ENCODE measurements at places on chromosomes 6 and 20.

- no peaks in the 10 kb centered on the region for H3K27me3 ChIP-seq
- H3K36me3 ChIP-seq, result no peaks in the 10 kb centered on the region
- peak overlapping the region; percentile 87 for H3K27ac ChIP-seq
Measured at GRCh38 chr6:35973670-35974222, 50.7 kb downstream of the SLC26A8 start.

- no peak for DNase-seq
- H3K4me3 ChIP-seq, result no peak overlapping the region
- no peaks in the 10 kb centered on the region for H3K36me3 ChIP-seq
- H3K4me1 ChIP-seq, result no peaks in the 10 kb centered on the region
Measured at GRCh38 chr6:41399424-41399823, 64.0 kb downstream of the NCR2 start.

GRCh38 chr6:112886415-112886814 lies 539.3 kb downstream of the RFPL4B start:
- no peak overlapping the region for H3K27ac ChIP-seq
- H3K36me3 ChIP-seq, result no peaks in the 10 kb centered on the region
- no peak overlapping the region for H3K4me3 ChIP-seq

GRCh38 chr20:62420846-62421715 lies 6.3 kb downstream of the RBBP8NL start:
- no peak overlapping the region for H3K4me3 ChIP-seq
- peaks cover 17% of the 10 kb centered on the region for H3K4me1 ChIP-seq
- H3K27me3 ChIP-seq, result no peaks in the 10 kb centered on the region
- H3K27ac ChIP-seq, result no peak overlapping the region
- H3K36me3 ChIP-seq, result no peaks in the 10 kb centered on the region

DNA sequence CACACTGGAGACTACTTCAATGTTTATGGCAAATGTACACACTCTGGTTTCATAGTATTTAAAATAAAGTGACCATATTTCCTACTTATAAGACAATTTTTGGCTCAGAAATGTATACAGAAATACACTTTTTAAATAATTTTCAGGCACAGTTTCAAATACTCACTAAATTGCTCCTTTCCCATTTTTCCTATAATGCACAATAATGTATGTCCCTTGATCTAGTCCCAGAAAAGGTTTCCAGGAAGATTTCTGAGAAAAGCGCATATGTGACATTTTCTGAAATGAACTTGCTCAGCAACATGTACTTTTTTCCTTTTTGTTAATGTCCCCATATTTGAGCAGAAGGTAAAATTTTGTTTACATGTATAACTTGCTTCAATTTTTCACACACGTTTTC lies 591.4 kb downstream of the CD109 start:
- no peak overlapping the region for H3K27ac ChIP-seq
- no peak overlapping the region for H3K4me3 ChIP-seq
- no peaks in the 10 kb centered on the region for H3K4me1 ChIP-seq
- DNase-seq, result no peak

GRCh38 chr6:147522597-147522996 lies 14.1 kb downstream of the SAMD5 start:
- H3K36me3 ChIP-seq, result no peaks in the 10 kb centered on the region
- H3K4me1 ChIP-seq, result no peaks in the 10 kb centered on the region
- no peak overlapping the region for H3K4me3 ChIP-seq
- no peak for DNase-seq

DNA sequence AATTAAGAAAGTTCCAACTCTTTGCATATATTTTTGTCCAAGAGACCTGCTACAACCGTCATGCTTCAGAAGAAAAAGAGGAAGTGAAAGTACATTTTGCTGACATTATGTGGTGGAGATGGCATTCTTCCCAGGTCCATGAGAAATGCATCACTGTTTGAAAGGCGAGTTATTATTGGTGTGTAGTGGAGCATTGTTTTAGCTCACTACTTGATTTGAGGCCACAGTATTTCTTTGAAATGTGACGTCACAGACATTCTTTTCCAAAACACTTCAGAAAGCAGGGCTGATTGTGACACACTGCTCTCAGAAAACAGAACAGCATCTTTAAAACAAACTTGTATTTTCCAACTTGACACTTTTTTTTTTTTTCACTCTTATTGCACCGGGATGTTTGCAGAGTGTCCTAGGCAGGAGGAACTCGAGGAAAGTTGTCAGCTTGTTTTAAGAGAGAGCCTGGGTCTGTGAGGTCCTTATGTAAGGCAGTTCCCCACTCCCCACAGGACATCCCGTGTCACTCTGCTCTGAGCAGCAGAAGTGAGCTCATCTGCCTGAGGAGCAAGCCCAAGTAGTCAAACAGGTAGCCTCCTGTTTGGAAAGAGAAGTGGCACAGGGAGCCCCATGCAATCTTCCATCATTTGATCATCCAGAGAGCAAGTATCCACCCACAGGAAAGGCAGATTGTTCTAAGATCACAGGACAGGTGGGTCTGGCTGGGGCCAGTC lies 1.1 kb downstream of the SPTLC3 start:
- H3K4me3 ChIP-seq, result peak overlapping the region; percentile 50
- peaks cover 28% of the 10 kb centered on the region for H3K4me1 ChIP-seq

- no peaks in the 10 kb centered on the region for H3K27me3 ChIP-seq
- no peaks in the 10 kb centered on the region for H3K36me3 ChIP-seq
- H3K4me3 ChIP-seq, result no peak overlapping the region
- peaks cover 39% of the 10 kb centered on the region for H3K4me1 ChIP-seq
- DNase-seq, result peak; percentile 48
Measured at GRCh38 chr6:3888153-3888957, 39.2 kb downstream of the FAM50B start.

GRCh38 chr6:44245391-44245911 lies 1.4 kb upstream of the HSP90AB1 start:
- peaks cover 29% of the 10 kb centered on the region for H3K36me3 ChIP-seq
- no peaks in the 10 kb centered on the region for H3K27me3 ChIP-seq
- DNase-seq, result peak; percentile 10
- peaks cover 22% of the 10 kb centered on the region for H3K4me1 ChIP-seq

DNA sequence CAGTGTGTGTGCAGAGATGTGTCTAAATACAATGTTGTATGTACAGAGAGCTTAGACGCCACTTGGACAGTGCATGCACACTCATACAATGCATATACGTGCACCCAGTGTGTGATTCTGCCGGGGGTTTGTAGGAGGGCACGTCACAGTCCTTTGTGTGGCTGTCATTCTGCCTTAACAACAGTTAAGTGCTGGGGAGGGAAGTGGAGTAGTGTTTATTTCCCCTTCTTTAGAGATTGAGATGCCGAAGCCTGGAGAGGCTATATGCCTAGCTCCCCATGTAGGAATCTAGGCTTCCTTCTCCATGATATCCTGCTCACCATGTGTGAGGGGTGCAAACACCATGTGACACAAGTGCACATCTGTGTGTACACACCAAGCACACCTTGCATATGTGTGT lies 38.2 kb downstream of the MDFI start:
- no peak overlapping the region for H3K4me3 ChIP-seq
- peaks cover 30% of the 10 kb centered on the region for H3K27me3 ChIP-seq
- DNase-seq, result no peak
- H3K36me3 ChIP-seq, result no peaks in the 10 kb centered on the region
- H3K27ac ChIP-seq, result no peak overlapping the region

DNA sequence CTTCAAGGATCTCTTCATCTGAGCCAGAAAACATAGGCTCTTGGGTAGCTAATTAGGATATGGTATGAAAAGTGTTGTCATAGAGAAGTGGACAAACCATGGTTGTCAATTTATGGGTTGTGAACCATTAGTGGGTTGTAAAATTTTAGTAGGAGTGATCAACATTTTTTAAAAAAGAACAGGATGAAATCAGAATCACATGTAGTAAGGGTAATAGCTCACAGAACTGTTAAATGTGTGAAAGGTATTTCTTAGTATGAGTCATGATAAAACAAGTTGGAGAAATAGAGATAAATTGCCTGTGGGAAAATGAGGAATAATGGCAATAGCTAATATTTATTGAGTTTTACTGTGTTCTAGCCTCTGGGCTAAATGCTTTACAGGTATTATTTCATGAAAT lies 113.4 kb downstream of the MAP3K4 start:
- H3K4me3 ChIP-seq, result no peak overlapping the region
- H3K27me3 ChIP-seq, result no peaks in the 10 kb centered on the region
- H3K27ac ChIP-seq, result peak overlapping the region; percentile 29
- H3K36me3 ChIP-seq, result peaks cover 4% of the 10 kb centered on the region

DNA sequence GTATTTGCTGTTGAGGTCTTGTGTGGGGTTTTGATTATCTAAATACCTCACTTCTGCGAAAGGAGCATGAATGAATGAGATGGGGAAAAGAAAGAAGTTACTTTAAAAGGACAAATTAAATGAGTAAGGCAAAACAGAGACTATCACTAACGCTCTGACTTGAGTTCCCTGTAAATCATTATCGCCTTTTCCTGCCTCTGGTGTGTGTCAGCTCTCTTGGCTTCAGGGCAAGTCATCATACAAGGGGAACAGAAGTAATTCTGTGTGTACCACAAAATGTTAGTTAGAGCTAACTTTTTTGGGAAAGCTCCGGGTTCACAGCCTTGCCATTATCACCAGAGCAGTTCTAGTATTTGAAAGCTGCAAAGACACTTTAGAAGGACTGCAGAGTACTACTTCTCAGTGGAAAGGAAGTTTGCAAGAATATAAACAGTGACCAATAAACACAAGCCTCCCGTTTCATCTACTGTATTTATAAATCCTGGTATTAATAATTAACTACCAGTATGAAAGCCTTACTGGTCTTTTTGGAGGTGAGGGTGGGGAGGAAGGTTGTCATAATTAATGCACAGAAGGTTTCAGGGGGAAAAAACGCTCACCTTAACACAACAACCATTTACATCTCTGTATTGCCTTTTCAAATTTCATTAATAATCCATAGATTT lies 1.2 kb downstream of the DZANK1 start:
- H3K27ac ChIP-seq, result no peak overlapping the region
- H3K4me1 ChIP-seq, result peaks cover 16% of the 10 kb centered on the region
- peak overlapping the region; percentile 97 for H3K4me3 ChIP-seq
- no peak for DNase-seq

GRCh38 chr6:43717822-43718221 lies 30.2 kb upstream of the MRPS18A start:
- no peak overlapping the region for H3K4me3 ChIP-seq
- no peak for DNase-seq
- no peaks in the 10 kb centered on the region for H3K36me3 ChIP-seq
- no peaks in the 10 kb centered on the region for H3K4me1 ChIP-seq
- no peak overlapping the region for H3K27ac ChIP-seq
- H3K27me3 ChIP-seq, result no peaks in the 10 kb centered on the region

GRCh38 chr6:117496383-117496990 lies 14.0 kb downstream of the DCBLD1 start:
- no peak for DNase-seq
- H3K4me3 ChIP-seq, result no peak overlapping the region
- no peaks in the 10 kb centered on the region for H3K27me3 ChIP-seq
- peaks cover 19% of the 10 kb centered on the region for H3K4me1 ChIP-seq
- H3K27ac ChIP-seq, result no peak overlapping the region
- H3K36me3 ChIP-seq, result no peaks in the 10 kb centered on the region

- no peaks in the 10 kb centered on the region for H3K36me3 ChIP-seq
- H3K4me1 ChIP-seq, result peaks cover 39% of the 10 kb centered on the region
- no peak for DNase-seq
- H3K4me3 ChIP-seq, result no peak overlapping the region
- H3K27me3 ChIP-seq, result no peaks in the 10 kb centered on the region
Measured at GRCh38 chr6:32148289-32149091, 3.2 kb downstream of the PRRT1 start.

DNA sequence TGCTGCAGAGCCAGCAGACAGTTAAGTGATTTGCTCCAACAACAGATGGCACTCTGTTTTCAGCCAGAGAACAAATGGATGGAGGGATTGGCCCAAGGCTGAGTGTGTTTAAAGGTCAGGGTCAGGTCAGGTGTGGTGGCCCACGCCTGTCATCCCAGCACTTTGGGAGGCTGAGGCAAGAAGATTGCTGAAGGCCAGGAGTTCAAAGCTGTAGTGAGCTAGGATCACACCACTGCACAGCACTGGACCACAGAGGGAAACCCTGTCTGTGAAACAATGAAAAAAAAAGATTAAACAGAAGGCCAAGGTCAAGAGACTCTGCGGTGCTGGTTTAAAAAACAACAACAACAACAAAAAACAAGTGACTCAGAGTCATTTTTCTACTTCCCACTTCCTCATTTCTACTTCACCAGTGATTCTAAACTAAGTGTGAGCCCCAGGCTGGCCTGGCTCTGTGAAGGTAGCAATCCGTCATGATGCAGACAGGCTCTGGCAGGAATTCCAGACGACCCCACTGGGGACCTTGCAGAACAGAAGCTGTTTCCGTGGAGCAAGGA lies 42.5 kb upstream of the ARMC2 start:
- H3K27me3 ChIP-seq, result no peaks in the 10 kb centered on the region
- no peaks in the 10 kb centered on the region for H3K36me3 ChIP-seq
- H3K4me3 ChIP-seq, result no peak overlapping the region

GRCh38 chr6:163706500-163707087 lies 292.1 kb downstream of the QKI start:
- no peak overlapping the region for H3K4me3 ChIP-seq
- peaks cover 73% of the 10 kb centered on the region for H3K27me3 ChIP-seq
- no peak overlapping the region for H3K27ac ChIP-seq
- H3K36me3 ChIP-seq, result no peaks in the 10 kb centered on the region

DNA sequence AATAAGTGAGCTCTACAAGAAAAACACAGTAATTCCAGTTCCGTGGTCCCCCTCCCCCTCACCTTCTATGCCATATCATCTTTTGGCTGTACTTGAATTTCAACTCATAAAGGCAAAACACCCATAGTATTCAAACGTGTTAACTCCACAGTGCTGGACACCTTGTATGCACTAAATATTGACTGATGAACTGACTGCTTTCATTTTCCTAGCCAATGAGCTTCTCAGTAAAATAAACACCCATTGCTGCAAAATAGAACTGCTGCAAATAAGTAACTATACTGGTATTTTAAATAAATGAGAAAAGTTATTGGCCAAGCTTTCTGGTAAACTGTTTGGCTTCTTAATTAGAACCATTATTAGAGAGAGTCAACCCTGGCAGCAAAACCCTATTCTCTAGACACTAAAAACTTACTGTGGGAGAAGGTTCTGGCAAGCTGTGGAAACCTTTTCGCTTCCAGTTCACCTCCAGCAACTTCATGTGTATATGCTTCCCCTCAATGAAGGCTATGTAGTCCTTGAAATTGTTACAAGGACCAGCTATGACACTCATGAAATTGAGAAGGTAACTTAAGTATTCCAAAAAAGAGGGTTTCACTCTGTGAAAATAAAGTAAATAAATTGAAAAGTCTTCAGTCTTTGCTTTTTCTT lies 86.0 kb downstream of the MBOAT1 start:
- H3K36me3 ChIP-seq, result no peaks in the 10 kb centered on the region
- H3K4me1 ChIP-seq, result no peaks in the 10 kb centered on the region
- no peak overlapping the region for H3K4me3 ChIP-seq
- no peaks in the 10 kb centered on the region for H3K27me3 ChIP-seq
- DNase-seq, result no peak

GRCh38 chr20:51362254-51362653 lies 180.3 kb downstream of the NFATC2 start:
- no peak overlapping the region for H3K27ac ChIP-seq
- H3K27me3 ChIP-seq, result no peaks in the 10 kb centered on the region
- no peak for DNase-seq
- H3K36me3 ChIP-seq, result no peaks in the 10 kb centered on the region

- H3K36me3 ChIP-seq, result no peaks in the 10 kb centered on the region
- no peak for DNase-seq
- no peaks in the 10 kb centered on the region for H3K27me3 ChIP-seq
Measured at GRCh38 chr6:41288030-41288753, 1.7 kb upstream of the TREM1 start.

Measured in PC-9 (cell line).